ENCODE measurements at places on chromosomes 1 and 21. TPM values are rescaled to one million over a fixed set of nuclear protein-coding genes. Genes with fewer than 3 reads are reported as not detected.

DNA sequence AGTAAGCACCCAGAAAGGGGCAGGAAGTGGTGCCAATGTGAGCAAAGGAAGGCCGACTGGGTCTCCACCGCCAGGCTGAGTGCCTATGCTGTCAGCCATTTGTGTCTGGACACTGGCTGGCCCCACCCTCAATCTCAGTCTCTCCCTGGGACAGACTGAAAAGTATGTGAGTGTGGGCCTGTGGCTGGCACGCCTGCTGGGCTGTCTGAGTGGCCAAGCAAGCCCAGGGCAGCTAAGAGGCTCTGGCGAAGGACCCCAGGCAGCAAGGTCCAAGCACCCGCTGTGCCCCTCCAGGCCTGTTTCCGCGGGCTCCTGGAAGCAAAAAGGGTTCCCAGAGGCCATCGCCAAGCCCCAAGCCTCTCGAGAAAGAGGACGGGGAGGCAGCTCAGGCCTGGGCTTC lies 93.3 kb upstream of the VAMP3 start:
- no peaks in the 10 kb centered on the region for H3K27me3 ChIP-seq
- no peak for DNase-seq
- H3K4me1 ChIP-seq: no peaks in the 10 kb centered on the region

The SELL gene
- 2.6 TPM for total RNA-seq

The LRIF1 gene
- 5.4 TPM for total RNA-seq

DNA sequence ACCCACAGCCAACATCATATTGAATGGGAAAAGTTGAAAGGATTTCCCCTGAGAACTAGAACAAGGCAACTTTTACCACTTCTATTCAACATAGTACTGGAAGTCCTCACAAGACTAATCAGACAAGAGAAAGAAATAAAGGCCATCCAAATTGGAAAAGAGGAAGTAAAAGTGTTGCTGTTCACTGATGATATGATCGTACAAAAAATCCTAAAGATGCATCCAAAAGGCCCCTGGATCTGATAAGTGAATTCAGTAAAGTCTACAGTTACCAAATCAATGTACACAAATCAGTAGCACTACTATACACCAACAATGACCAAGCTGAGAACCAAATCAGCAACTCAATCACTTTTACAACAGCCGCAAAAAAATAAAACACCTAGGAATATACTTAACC lies 28.3 kb downstream of the RAB3GAP2 start:
- peaks cover 5% of the 10 kb centered on the region for H3K4me1 ChIP-seq
- no peaks in the 10 kb centered on the region for H3K36me3 ChIP-seq
- no peak for DNase-seq
- H3K4me3 ChIP-seq: no peak overlapping the region
- no peak overlapping the region for H3K27ac ChIP-seq
- H3K27me3 ChIP-seq: no peaks in the 10 kb centered on the region

- H3K27me3 ChIP-seq: no peaks in the 10 kb centered on the region
- H3K4me3 ChIP-seq: no peak overlapping the region
- H3K36me3 ChIP-seq: no peaks in the 10 kb centered on the region
- H3K4me1 ChIP-seq: no peaks in the 10 kb centered on the region
- DNase-seq: peak; percentile 70
Measured at GRCh38 chr1:182723200-182723599, 38.8 kb upstream of the RGS8 start.

GRCh38 chr1:222522105-222522915 lies 25.6 kb downstream of the HHIPL2 start:
- H3K27me3 ChIP-seq: no peaks in the 10 kb centered on the region
- no peak overlapping the region for H3K27ac ChIP-seq
- no peaks in the 10 kb centered on the region for H3K36me3 ChIP-seq

The NECTIN4 gene
- not detected for total RNA-seq

- no peak overlapping the region for H3K4me3 ChIP-seq
- H3K27me3 ChIP-seq: no peaks in the 10 kb centered on the region
- H3K27ac ChIP-seq: no peak overlapping the region
- no peaks in the 10 kb centered on the region for H3K4me1 ChIP-seq
- DNase-seq: no peak
- H3K36me3 ChIP-seq: no peaks in the 10 kb centered on the region
Measured at GRCh38 chr1:181073638-181074037, 14.9 kb upstream of the IER5 start.

DNA sequence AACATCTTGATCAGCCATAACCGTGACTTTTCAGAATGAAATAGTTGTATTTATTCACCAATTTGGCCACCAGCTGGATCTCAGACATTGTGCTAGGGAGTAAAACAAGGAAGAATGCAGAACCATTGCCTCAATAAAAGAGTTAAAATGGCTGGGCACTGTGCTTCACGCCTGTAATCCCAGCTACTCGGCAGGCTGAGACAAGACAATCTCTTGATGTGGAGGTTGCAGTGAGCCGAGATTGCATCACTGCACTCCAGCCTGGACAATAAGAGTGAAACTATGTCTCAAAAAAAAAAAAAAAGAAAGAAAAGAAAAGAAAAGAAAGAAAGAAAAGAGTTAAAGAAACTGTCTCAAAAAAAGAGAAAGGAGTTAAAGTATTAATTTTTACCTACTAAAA lies 199.5 kb downstream of the TPR start:
- H3K4me3 ChIP-seq: no peak overlapping the region
- H3K36me3 ChIP-seq: no peaks in the 10 kb centered on the region
- no peak for DNase-seq
- no peak overlapping the region for H3K27ac ChIP-seq
- H3K27me3 ChIP-seq: no peaks in the 10 kb centered on the region

DNA sequence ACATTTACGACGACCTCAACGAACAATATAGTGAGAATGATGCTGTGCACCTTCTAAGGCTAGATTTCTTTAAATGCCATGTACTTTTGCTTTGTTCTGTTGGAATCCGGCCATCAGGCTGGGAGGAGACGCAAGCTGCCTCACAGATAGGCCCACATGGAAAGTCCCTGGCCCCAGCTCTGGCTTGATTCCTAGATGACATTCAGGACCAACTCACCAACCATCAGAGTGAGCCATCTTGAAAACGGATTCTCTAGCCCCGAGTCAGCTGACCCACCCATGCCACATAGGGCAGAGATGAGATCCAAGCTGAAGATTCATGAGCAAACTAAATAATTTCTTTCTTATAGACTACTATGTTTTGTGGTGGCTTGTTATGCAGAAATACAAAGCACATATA lies 164.4 kb downstream of the ZNF281 start:
- no peaks in the 10 kb centered on the region for H3K4me1 ChIP-seq
- H3K4me3 ChIP-seq: no peak overlapping the region
- no peak overlapping the region for H3K27ac ChIP-seq
- no peaks in the 10 kb centered on the region for H3K36me3 ChIP-seq

The RGS4 gene
- not detected for total RNA-seq

DNA sequence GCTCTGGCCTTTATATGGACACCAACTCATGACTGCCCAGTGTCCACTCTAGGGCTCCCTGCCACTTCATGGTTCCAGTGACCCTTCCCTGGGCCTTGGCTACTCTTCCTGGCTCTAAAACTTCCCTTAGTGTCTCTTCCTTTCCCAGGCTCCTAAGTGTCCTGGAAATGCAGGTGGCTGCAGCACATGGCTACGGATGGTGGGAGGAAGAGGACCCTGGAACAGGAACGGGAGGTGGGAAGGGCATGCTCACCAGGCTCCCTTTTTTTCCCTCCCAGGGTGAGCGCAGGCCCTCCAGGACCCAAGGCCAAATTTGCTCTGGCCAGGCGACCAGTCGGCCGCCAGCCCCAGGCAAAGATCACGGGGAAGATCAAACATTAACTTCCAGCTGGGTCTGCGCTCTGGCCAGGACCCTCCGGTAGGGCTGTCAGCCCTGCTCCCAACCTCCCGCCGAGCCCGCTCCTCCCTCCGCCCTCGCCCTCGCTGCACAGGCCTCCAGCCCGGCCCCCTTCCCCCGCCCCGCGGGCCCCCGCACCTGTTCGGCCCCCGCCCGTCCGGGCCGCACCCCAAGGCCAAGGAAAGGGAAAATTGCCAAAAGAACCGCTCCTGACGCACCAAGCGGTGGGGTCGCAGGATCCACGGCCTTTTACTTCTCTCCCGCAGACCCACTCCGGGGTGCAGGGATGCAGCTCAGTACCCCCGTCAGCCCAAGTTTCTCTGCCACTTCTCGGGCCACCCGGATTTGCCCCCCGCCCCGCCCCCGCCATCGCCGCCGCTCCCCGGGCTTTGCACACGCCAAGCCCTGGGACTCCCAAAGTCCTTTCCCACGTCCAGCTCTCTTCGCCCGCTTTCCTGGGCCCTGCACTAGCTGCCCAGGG lies 894 bp downstream of the TCEA3 start:
- H3K4me1 ChIP-seq: no peaks in the 10 kb centered on the region
- no peaks in the 10 kb centered on the region for H3K36me3 ChIP-seq
- peak overlapping the region; percentile 85 for H3K27ac ChIP-seq
- peak; percentile 38 for DNase-seq
- H3K27me3 ChIP-seq: no peaks in the 10 kb centered on the region

The RAB29 gene
- 11.0 TPM for total RNA-seq
